PC-3 (cell line): ENCODE measurements at places on chromosomes 7 and 10. TPM values are rescaled to one million over a fixed set of nuclear protein-coding genes. Genes with fewer than 3 reads are reported as not detected.

GRCh38 chr7:43649755-43650274 is 66.9 kb downstream of the STK17A start:
- DNase-seq: peak; percentile 92

DNA sequence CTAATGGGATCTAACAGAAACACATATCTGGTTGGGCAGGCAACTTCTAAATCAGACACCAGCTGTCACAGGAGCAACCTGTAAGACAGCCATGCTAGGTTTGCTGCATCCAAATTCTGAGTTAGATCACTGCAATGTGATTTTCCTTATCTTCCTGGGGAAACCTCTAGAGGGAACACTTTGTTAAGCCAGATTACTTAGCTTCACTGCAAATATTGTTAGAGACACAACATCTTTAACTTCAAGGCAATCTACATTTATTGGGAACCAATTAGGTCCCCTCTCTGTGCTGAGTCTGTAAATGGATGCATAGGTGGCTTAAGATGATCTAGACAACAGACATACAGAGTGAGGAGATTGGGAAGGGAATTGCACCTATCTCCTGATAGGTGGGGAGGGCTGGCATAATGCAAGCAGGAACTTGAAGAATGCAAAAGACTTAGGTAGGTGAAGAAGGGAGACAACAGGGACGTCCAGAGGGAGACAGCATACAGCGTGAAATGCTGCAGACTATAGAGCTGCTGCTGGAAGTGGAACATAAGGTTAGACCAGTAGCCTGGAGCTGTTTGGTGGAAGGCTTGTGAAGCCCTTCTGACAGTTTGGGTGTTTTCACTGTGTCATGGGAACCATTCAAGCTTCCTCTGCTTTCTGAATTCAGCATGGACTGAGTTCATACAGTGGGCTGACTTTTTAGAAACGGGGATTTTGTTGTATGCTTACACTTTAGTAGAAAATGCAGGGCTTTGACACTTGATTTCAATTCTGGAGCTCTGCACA is 109.8 kb upstream of the ELMO1 start:
- DNase-seq: no peak

DNA sequence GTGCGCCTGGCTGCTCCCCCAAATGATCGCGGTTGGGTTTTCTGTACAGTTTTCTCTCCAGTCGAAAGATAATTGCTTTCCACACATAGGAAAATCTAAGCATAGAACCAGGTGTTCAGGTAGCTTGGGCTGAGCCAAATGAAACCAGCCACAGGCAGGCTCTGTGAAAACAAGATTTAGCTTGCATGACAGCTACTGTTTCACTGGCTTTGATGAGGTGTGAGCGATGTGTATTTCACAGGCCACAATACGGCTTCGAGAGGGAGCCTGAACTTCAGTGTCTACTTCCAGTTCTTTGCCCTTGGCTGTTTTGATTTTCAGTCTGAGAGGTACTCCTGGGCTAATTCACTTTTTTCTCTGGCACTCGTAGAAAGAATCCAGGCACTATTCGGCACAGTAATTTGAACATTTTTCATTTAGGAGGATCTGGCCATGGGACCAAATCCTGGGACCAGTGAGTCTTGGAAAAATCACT is 110.5 kb downstream of the JCAD start:
- peak; percentile 23 for DNase-seq

GRCh38 chr7:147982307-147982706 is 608.3 kb upstream of the C7orf33 start:
- DNase-seq: peak; percentile 3

- DNase-seq: no peak
Observed at GRCh38 chr7:106109521-106110237, 2.4 kb downstream of the SYPL1 start.

DNA sequence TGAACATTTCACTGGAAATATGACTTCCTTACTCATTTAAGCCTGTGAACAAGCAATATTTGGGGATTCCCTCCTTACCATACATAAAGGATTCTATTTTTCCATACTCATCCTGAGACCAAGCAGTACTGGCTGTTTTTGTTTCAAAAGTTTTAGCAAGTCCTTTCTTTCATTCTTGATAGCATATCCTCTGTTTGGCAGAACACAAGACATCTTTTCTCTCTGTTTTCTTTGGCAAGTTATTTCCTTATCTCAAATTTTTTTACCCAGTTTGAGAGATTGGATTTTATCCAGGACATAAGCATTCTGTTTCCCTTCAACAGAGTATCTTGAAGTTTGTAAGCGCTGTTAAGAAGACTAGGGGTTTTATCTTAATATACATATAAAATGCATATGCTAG is 3.0 kb upstream of the WASL start:
- no peak for DNase-seq

GRCh38 chr7:148819697-148820360 is 64.3 kb downstream of the EZH2 start:
- peak; percentile 43 for DNase-seq

DNA sequence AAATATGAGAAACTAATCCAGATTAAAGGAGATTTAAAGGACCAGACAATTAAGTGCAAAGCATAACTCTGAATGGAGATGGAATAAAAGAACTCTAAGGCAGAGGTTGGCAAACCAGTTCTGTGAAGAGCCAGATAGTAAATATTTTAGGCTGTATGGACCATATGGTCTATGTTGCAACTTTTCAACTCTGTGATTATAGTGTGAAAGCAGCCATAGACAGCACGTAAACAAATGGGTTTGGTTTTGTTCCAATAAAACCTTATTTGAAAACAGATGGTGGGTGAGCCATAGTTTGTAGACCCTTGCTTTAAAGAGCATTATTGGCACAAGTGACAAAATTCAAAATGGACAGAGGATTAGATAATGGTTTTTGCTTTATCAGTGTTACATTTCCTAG is 884.1 kb downstream of the CCSER2 start:
- DNase-seq: no peak

Gene SLC13A4
- not detected in 2 replicates for total RNA-seq
